ENCODE measurements at places on chromosomes 5 and 9. TPM values are rescaled to one million over a fixed set of nuclear protein-coding genes. Genes with fewer than 3 reads are reported as not detected.

GRCh38 chr9:132160802-132161742 is 786 bp upstream of the NTNG2 start:
- peak; percentile 57 for DNase-seq

DNA sequence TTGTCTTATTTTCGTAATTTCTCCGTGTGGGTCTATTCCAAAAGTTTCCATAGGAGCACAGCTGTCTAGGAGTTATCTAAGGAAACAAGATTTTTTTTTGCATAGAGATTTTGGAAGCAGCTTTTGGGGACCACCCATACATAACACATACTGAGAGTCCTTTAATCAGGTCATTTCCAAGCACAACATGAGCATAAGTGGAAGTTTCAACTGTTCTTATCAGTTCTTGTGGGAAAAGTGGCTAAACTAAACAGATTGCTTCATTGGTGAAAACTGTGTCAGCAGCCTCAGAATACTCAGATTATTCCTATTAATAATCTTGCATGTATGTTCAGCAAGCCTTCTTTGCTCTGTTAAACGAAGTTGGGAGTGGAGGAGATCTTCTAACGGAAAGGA is 153.6 kb upstream of the TYRP1 start:
- no peak for DNase-seq

- DNase-seq = no peak
Observed at GRCh38 chr9:38263532-38263931, 129.0 kb upstream of the ALDH1B1 start.

DNA sequence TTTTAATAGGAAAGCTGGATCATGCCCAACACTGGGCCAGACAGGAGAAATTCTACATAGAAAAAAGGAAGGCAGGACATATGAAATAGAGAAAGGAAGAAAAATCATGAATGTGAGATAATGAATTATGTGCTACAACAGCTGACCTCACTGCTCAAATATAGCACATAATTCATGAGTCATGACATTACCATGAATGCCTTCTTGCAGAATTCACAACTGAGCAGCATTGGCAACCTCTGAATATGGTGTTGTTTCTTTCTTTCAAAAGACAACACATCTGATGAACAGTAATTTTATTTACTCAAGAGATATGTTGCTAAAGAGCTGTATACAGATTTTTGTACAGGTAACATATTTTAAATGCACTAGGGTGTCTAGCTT is 34.4 kb downstream of the APBA1 start:
- no peak for DNase-seq

- no peak for DNase-seq
Observed at GRCh38 chr9:137323531-137324331, 21.7 kb upstream of the NRARP start.

- no peak for DNase-seq
Observed at GRCh38 chr9:5596173-5596572, 32.7 kb upstream of the RIC1 start.

DNA sequence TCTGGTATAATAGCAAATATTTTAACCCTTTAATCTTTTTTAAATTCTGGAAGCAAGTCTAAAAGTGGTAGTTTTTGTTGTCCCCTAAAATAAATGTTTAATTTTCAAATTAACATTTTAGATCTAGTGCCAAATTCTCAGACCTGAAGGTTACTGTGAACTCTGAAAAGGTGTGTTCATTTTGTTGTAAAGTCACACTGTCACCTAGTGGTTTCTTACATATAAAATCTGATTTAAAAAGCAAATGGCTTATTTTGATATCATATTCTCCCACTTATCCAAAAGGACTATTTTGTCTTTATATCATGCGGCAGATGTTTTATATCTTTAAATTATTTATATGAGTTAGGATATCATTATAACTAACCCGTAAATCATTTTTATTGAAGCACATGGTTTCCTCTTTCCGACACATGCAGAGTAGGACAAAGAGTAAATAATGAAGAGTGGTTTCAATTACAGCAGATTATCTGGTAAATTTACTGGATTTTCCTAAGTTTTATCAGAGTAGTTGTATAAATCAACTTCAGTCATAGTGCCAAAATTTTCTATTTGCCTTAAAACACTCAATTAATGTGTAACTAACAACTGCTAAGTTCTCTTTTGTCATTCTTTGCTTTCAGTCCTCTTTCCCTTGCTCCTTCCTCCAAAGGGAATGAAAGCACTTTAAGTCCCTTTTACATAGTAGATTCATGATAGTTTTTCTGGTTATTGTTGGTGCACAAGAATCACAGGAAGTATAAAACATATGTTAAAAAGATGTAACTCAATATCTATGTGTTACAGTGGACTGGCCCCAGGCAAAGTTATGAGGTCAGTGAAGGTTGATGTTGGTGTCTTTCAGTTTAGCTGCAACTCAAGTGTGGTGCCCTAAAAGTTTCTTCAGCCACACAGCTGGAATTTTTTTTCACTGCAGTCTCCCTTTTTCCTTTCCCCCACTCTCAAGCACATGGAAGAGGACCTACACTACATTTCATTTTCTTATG is 189.6 kb downstream of the COX7C start:
- DNase-seq = no peak

GRCh38 chr5:132057498-132058255 is 2.8 kb upstream of the IL3 start:
- DNase-seq = no peak

GRCh38 chr5:127418367-127418766 is 99.1 kb upstream of the PRRC1 start:
- no peak for DNase-seq

DNA sequence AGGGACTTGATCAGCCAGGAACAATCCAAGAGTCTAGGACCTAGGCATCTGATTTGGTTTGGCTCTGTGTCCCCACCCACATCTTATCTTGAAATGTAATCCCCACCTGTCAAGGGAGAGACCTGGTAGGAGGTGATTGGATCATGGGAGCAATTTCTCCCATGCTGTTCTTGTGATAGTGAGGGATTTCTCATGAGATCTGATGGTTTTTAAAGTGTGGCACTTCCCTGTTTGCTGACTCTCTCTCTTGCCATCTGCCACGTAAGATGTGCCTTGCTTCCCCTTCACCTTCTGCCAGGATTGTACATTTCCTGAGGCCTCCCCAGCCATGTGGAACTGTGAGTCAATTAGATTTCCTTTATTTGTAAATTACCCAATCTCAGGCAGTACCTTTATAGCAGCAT is 201.7 kb upstream of the ACTBL2 start:
- no peak for DNase-seq

DNA sequence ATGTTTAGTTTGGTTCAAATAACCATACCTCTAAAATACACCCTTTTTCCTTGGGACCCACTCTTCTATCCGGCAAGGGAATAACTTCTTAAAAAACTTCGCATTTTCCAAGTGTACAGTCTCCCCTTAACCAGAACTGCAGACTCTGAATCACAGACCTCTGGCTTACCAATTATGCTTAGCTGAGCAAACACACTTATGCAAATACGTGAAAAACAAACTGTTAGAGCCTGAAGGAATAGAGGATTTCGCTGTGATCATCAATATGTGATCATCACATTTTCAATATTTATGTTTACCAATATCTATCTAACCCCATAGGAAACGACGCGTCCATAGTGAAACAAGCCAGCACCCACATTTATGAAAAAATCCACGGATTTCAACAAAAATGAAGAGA is 1.3 kb downstream of the LPAR1 start:
- DNase-seq = no peak

- DNase-seq = no peak
Observed at GRCh38 chr5:34625246-34625645, 30.9 kb upstream of the RAI14 start.

DNA sequence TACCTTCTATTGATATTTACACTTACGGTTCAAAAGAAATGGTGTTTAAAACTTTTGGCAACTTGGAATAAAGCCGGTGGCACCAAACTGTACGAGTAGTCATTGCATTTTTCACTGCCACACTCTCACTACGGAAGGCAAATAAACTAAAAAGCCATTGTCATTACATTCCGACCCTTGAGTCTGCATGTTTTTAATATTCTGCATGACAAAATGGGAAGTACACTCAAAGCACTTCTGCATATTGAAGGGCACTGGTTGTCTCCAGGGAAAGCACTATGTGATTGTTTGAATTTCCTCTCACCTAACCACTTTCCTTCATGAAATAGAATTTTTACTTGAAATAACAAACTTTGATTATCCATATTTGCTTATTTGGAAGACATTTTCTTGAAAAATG is 426.3 kb downstream of the CETN3 start:
- DNase-seq = no peak

DNA sequence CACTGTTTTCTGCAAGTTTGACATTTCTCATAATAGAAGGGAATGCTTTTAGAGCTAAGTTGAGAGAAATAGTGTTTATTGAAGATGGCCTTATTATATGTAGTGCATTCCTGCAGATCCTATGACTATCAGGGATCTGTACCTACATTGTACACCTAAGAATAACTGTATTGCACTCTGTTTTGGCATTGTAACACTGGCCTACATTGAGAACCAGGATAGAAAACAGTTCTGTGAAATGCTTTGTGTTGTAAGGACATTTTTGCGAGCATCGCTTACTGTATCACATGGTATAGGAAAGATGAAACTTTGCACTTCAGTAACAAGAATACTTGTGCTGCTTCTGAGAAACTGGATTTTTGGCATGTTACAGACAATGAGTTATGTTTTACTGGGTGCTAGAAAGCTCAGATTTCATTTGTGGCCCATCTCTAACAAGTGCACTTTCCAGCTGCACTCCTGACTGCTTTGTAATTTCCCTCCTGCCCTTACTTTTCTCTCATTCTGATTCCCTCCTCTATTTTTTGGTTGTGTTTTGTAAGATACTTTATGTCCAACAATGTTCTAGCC is 30.6 kb downstream of the C9orf85 start:
- DNase-seq = no peak

GRCh38 chr9:129163753-129164152 is 14.3 kb downstream of the IER5L start:
- no peak for DNase-seq

DNA sequence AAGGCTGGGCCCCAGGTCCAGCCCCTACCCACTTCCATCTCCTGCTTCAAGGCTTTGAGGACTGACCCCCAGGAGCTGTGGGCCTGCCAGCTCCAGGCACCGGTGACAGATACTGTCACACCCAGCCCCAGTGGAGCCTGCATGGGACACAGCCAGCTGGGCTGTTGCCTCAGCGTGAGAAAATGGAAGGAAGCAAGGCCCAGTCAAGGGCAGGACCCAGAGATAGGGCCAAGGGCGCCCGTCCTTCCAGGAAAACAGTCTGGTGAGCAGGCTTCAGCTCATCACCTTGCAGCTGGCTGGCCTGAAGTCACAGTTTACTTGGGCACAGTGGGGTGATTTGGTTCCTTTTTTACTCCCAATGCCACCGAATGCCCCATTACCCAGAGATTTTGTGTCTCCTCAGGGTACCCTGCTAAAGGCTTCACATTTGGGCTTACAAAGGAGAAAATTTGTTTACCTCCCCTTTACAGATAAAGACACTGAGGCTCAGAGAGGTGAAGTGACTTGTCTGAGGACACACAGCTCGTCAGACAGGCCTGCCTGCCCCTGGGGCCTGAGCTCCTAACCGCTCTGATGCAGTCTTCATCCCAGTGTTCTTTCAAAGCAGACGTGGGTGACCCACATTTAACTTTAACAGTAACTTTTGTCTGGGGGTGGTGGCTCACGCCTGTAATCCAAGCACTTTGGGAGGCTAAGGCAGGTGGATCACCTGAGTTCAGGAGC is 21.5 kb upstream of the WDR38 start:
- no peak for DNase-seq

DNA sequence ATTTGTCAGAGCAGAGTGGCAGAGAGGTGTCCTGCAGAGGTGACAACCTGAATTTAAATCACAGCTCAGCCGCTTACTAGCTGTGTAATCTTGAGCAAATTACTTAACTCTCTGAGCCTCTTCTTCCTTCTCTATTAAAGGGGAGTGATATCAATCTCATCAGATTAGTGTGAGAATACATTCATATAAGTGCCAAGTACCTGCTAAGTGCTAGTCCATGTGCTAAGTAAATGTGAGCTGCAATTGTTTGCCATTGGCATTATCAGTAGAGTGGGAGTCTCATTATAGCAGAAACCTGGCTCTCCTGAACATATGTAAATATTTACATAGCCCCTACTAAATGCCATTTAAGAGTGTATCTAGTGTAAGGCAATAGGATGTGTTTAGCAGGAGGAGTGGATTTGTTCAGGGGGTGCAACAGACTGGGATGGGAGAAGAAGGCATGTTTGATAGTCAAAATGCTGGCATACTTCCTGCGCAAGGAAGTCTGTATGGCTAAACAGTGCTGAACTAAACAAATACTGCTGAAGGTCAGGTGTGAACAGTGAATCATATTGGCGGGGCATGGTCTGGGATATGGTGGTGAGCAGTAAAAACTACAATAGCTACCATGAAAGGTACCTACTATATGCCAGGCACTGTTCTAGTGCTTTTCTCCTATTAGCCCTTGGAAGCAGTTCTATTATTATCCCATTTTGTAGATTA is 74.5 kb downstream of the F2RL2 start:
- no peak for DNase-seq

DNA sequence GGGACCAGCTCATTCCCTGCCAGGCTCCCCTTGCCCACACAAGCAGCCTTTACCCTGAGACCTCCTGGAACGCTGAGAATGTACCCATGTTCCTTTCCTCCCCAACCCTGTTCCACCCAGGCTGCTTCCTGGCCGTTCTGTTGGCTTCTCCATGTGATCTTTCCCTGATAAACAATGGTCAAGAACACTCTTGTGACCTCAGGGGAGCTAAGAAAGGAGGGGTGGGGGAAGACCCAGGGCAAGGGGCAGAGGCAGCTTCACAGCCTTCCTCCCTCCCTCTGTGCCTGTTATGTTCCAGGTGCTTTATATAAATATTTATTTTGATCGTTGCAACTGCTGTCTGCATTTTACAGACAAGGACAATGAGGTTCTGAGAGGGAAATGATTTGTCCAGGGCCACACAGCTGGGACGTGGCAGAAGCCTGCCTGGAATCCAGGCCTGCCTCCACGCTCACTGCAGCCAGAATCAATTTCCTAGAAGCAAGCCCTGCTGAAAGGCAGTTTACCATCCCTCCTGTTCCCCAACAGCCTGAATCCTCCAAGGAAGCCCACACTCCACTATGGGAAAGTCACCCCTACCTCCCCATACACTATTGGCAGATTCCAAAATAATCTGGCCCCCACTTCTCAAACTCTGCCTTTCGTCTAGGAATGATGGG is 3.9 kb downstream of the SHROOM1 start:
- no peak for DNase-seq

GRCh38 chr9:3746296-3747275 is 220.8 kb upstream of the RFX3 start:
- DNase-seq = no peak

- DNase-seq = no peak
Observed at GRCh38 chr5:109619606-109620005, 70.1 kb upstream of the MAN2A1 start.

GRCh38 chr5:68582284-68582683 is 366.7 kb downstream of the PIK3R1 start:
- DNase-seq = no peak

Gene COMMD10
- total RNA-seq = 23.6 TPM

Gene TMEFF1
- 0.13 TPM for total RNA-seq

Gene IGFBPL1
- total RNA-seq = not detected

Gene SELENOP
- not detected for total RNA-seq

Gene SPATA31E1
- not detected for total RNA-seq

Gene IRGM
- 0.96 TPM for total RNA-seq

Gene SLC46A2
- total RNA-seq = not detected
